ENCODE measurements at places on chromosomes 6 and 20.

DNA sequence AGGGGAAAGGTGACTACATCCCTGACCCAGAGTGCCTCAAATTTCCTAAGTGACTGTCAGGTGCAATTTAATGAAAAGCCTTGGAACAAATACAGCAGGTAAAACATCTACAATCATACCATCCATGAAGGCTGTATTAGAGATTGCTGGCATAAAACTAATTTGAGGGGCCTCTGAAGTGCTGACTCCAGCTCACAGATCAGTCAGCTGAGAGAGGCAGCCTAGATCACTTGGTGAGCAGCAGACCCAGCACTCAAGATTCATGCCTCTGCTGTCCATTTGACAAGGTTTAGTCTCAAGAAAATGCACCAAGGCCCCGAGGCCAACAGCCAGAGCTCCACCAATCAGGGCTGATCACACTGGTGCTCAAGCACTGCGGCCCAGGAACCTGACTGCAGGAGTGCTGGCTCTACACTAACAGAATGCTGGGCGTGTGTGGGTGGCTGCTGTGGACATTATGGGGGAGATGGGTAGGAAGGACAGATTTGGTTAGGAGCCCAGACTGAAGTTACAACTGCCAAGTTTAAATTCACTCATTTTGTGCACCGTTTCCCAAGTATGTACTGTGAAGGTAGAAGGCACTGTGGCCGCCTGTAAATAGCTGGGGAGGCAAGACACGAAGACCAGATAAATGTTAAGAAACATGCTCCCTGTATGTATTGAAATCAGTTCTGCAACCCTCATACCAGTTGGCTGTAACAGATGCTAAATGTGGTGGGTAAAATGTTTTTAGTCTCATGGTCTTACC, 28.2 kb downstream of the SNX5 start:
- DNase-seq: no peak

DNA sequence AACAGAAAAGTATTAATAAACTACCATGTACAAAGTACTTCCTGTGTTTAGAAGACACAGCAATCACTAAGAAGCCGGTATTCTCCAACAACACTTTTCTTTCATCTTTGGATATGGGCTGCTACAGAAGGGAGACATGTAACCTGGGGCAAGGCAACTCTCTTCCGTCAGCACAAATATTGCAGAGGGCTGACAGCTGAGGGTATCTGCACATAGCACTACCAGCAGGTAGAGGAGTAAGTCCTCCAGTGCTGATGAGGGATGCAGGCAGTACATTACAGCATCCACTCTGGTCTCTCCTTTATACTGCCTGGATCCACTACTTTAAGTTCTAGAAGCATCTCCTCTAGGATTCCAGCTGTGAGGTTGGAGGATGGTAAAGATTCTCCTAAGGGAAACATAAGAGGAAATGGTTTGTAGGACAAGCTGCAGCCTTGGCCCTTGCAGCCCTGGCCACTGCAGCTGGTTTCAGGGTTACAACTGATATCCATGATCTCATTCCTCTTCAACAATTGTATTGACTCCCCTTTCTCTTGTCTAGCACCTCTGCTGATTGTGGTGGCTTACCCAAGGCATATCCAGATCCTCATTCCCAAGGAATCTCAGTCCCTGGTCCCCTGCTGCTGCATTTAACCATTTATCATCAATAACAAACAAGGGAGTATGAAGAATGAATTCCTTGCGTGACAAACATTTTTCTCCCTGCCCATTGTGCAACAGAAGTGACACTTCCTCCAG, 110.7 kb upstream of the ADGRF1 start:
- no peak for DNase-seq

GRCh38 chr6:2935566-2936291, 32.6 kb upstream of the SERPINB9 start:
- DNase-seq: no peak

DNA sequence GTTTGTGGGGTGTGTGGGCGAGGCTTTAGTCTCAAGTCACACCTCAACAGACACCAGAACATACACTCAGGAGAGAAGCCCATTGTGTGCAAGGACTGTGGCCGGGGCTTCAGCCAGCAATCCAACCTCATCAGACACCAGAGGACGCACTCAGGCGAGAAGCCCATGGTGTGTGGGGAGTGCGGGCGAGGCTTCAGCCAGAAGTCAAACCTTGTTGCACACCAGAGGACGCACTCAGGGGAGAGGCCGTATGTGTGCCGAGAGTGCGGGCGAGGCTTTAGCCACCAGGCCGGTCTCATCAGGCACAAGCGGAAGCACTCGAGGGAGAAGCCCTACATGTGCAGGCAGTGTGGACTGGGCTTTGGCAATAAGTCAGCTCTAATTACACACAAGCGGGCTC, 27.8 kb downstream of the ZNF133 start:
- DNase-seq: no peak

GRCh38 chr6:3534599-3534998, 77.7 kb upstream of the SLC22A23 start:
- no peak for DNase-seq
